ENCODE measurements at places on chromosomes 2 and 18.

GRCh38 chr2:240813231-240813921 is 6.6 kb downstream of the KIF1A start:
- DNase-seq = no peak

GRCh38 chr2:102508863-102509262 is 35.8 kb downstream of the SLC9A4 start:
- DNase-seq = no peak

DNA sequence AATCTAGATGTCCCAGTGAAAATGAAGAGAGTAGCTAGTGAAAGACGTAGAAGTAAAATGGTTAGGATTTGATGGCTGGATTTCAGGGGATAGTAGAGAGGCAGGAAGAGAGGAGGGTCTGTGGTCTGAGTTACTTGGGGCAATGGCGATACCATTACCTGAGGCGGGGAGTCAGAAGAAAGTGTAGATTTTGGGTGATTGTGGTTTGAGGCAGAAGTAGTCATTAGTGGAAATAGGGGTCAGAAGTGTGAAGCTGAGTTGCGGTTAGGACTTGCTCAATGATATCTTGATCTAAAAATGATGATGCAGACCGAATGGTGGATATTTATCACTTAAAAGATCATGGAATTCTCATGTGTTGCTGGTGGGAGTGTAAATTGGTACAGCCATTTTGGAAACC is 41.0 kb downstream of the CEP192 start:
- DNase-seq = no peak

- peak; percentile 39 for DNase-seq
Observed at GRCh38 chr2:219247678-219248642, 2.7 kb downstream of the STK16 start.

GRCh38 chr2:9590641-9591040 is 35.0 kb upstream of the ADAM17 start:
- no peak for DNase-seq

- no peak for DNase-seq
Observed at GRCh38 chr2:188291617-188292347, at the start of gene GULP1. TSS of gene GULP1 (plus strand) at chr2:188291874. CDS start at chr2:188477703, 185,829 bp downstream.

GRCh38 chr2:234334151-234334550 is 162.7 kb downstream of the ARL4C start:
- DNase-seq = no peak

DNA sequence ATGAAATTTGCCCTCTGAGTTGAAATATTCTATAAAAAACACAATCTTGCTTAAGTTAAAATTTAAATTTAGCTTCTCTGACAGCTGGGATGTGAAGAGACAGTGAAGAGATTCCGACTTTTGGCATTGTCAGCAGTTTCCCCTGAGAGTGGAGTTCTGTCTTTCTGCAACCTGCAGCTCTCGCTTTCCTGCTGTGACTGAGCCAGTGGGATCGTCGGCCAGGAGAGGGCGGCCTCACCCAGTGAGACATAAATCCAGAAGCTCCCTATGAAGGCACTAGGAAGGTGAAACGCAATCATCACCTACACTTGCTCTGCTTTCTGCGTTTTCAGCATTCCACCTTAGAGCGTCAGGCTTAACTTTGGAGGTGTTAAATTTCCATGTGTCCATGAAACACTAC is 75.4 kb upstream of the HNMT start:
- DNase-seq = no peak

GRCh38 chr2:187453078-187453641 is 5.1 kb upstream of the CALCRL start:
- DNase-seq = no peak

- DNase-seq = no peak
Observed at GRCh38 chr2:241901018-241901380, 31.5 kb downstream of the RTP5 start.

DNA sequence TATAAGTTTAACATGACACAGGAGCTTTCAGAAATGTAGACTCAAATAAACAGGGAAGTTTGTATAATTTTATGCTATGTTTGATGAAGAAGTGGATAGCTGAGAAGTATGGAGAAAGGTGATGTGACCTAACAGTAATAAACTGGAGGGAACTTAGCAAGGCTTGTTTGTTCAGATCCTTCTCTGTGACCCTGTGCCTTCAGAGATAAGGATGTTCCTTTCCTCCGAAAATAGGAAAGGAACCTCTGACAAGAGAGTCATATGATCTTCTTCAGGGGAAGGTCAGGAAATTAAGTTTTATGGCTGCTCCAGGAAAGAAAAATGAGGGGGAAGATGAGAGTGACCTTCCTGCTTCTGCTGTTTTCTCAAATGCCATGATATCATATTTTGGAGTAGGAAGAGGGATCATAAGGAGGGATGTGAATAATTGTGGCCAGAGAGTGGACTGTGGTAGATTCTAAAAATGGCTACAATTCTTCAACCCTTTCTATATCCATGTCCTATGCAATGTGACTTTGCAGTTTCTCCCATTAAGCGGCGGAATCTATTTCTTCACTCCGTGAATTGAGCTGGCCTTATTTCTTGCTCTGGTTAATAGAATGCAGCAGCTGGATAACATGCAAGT is 8.5 kb upstream of the C2orf69 start:
- no peak for DNase-seq

DNA sequence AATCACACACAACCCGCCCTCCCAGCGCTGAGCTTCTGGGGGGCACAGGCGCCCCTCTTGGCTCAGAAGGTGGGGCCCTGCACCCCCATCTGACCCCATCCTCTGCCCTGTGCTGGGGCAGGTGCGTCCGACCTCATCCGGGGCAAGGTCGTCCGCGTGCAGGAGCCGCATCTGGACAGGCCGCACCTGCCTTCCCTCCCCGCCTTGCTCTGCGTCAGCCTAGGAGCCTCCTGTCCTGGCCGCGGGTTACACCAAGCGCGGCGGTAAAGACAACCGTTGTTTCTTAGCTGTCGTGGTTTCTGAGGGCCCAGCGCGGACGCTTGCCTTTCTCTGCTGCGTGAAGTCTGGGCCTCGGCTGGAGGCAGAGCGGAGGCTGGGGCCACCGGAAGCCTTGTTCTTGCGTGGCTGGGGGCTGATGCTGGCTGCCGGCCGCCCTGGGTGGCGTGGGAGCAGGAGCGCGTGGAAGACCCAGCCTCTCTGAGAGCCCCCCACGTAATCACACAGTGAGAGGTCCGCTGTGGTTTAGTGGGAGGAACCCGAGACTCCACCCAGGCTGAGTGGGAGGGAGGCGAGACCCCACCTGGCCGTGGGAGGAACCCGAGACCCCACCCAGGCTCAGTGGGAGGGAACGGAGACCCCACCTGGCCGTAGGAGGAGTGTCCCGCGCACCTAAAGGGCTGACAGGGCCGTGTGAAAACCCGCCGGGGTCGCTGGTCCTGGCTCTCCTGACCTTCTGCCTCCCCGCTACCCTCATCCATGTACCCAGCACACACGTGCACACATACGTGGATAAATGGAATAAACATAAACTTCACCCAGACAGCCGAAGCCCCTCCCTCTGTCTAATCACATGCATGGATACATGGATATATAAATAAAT is 51.8 kb downstream of the KCNG2 start:
- no peak for DNase-seq

- DNase-seq = no peak
Observed at GRCh38 chr2:241943209-241943850, 73.8 kb downstream of the RTP5 start.

- DNase-seq = no peak
Observed at GRCh38 chr2:10392951-10393639, 55.0 kb downstream of the ODC1 start.

GRCh38 chr2:234420408-234420807 is 76.5 kb downstream of the ARL4C start:
- no peak for DNase-seq

DNA sequence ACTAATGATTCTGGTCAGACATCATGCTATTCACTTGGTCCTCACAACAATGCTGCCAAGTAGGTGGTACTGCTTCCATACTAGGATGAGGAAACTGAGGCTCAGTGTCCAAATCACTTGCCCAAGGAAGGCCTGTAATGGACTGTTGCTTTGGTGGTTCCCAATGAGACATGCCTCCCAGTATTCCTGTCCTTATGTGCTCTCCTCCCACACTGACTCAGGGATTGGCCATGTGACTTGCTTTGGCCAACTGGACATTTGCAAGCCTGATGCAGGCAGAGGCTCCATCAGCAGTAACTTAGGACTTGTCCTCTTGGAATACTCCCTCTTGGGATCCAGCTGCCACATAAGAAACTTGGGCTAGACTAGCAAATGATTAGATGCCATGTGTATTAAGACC is 3.0 kb downstream of the FBXO41 start:
- no peak for DNase-seq

DNA sequence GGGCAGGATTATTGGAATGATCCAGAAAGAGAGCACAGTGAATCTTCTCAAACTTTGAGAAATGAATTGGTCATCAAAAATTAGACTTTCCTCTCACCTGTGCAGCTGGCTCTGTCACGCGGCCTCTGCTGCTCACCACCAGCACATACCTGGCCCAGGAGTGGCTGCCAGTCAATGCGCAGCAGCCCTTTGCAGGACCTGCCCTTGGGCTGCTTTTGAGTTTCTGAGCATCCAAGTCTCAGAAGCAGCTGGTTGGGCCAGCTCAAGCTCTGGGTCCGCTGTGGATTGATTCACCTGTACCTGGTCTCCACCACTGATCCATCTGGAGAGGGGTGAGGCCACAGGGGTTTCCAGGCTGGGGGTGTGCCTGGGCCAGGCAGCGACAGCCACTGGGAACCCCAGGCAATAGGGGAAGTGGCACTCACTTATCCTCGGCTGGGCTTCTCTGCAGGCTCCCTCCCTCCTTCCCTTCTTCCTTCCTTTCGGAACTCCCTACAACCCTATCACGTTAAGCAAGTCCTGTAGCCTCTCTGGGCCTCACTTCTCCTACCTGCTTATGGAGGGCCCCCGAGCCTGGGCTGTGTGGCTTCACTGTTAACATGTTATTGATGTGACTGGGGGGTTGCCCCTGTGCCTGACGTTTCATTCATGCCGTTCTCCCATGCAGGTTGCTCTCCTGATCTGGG is 48.1 kb downstream of the SH3BP4 start:
- DNase-seq = no peak

- no peak for DNase-seq
Observed at GRCh38 chr2:45750484-45750883, 99.0 kb downstream of the PRKCE start.

DNA sequence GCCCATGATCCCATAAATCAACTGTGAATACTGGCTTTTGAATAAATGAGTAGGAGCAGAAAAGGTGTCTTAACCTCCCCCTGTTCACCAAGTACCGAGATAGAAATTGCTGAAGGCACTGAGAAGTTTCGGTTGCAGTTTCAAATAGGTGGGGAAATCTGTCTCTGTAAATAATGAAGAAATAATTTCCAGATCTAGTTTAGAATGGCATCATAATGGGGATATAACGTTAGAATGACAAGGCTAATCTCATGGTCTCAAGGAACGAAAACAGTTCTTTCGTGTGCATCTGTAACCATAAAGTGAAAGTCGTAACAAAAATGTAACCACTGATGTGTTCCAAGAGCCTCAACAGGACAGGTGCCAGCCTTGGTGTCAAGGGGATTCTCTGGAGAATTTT is 49.9 kb upstream of the TMEM18 start:
- DNase-seq = no peak

GRCh38 chr2:199744724-199745123 is 106.3 kb downstream of the FTCDNL1 start:
- no peak for DNase-seq

- DNase-seq = no peak
Observed at GRCh38 chr2:95031076-95031725, 5.7 kb downstream of the MAL start.

- DNase-seq = no peak
Observed at GRCh38 chr2:209933499-209934483, 68.6 kb upstream of the RPE start.

GRCh38 chr2:70767699-70768589 is at the start of gene ADD2:
TSS of gene ADD2 (minus strand) at chr2:70768200. CDS start at chr2:70706408, 61,792 bp downstream.
- DNase-seq = no peak

DNA sequence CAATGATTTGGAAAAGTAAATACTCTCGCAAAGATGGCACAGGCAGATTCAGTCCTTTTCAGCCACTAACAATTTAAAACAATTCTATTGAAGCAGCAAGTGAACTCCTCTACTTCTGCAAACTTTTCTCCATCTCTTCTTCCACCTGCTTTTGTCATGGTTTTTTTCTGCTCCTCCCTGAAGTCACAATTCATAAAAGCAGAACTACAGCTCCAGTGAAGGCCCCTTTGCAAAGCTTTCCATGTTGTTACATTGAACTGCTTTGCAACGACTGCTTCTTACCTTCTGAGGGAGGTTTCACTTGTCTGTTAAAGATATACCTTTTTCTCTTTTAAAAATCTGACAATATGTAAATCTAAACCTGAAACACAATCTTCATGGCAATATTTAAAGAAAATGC is 3.7 kb upstream of the SERTAD2 start:
- DNase-seq = no peak

GRCh38 chr2:172270278-172271079 is 156.9 kb upstream of the ITGA6 start:
- no peak for DNase-seq

DNA sequence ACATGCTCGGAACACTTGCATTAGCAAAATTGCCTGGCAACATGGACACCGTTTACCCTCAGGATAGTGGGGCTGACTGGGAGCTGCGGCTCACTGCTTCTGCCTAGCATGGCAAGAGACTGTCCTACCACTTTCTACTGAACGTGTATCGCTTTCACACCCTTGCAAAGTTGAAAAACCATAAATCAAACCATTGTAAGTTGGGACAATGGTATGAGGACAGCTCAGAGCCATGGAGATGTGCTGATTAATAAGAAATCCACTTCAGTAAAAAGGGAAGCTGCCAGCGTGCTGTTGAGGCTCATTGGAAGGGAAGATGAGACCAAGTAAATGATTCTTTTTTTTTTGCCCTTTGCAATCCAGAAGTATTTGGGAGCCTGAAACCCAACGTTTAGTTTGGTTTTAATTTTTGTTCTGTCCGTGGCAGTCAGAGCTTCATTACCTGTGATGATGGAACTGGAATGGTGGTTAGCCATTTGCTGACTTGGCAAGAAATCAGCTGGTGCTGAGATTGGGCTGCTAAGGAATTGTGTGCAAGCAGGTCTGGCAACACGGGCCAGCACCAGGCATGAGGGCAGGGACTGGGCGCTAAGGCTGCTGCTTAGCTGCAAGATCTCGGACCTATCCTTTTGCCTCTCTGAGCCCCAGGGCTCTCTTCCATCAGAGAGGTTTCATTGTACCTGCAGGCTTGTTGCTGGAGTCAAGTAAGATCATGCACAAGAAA is 75.5 kb upstream of the HS6ST1 start:
- no peak for DNase-seq

DNA sequence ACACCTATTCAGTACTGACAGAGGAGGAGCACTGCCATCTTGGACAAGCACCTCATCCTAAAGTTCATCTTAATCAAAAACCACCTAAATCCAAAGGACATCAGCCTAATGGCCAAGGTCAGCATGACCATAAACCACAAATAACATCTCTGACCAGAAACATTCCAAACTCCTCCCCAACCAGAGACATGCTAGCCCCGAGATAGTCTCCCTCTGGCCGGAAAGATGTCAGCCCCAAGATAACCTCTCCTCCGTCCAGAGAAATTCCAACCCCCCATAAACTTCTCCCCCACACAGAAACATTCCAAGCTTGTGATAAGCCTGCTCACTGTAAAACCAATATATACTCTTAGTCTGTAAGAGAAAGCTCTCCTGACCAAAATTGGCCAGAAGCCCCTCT is 260.6 kb downstream of the CLIP4 start:
- no peak for DNase-seq

GRCh38 chr2:27170581-27171337 is 22.0 kb downstream of the TCF23 start:
- DNase-seq = no peak
